ENCODE measurements at places on chromosomes 1 and 21.

DNA sequence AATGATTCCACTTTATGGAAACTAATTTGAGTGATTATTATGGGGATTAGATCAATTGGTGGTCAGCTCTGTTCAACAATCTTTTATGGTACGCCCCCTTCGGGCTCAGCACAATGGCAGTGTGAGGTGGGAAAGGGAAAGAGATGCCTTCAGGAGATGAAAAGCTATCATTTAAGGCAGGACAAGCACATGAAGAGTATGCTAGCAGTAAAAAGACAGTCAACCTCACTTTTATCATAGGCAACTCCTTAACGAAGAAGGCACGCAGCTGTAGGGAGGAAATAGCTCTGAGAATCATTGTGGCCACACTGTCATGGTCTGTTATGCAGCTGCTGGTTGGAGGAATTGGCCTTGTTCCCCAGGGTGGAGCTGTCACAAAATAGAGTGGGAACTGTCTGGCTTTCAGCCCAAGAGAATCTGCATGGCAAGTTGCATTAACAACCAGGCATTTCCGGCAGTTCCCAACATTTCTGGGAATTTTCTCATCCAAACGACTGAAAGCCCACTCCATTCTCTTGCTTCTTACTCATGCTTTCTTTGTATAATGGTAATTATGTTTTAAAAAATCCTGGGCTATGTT is 54.4 kb upstream of the BCL10 start:
- no peak for DNase-seq

DNA sequence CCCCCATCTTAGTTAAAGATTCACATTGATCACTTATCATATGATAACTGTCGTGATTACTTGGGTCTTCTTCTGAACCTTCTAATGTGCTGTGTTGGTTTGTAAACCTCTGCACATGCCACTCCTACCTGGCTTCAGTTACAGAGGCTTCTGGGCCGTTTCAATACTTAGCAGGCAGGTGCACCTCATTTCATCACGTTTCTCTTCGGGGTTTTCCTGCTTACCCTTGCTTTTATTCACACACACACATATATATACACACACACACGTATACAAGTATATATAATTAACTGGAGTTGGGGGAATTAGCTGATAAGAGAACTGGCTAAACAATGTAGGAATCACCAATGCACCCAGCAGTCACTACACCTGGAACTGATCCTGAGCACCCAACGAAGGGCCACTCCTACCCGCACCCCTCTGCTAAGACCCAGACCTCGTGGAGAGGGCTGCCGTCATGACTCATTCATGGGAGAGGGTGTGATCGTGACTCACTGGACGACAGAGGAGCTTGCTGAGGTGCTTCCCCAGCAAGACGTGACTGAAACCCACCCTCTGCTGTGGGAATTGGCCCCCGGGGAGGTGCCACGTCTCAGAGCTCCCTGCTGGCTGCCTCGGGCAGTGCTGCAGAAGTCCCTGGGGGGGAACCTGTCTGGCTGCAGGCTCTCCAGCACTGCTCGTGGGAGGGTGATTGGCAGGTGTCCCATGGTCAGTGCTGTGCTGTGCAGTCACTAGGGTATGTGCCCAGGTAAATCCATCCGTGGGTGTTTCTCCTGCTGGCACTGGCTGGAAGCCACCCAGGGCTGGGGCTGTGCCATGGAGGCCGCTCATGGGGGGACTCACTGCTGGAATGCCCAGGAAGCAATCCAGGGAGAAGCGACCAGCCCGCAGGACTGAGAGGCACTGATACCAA is 166.6 kb downstream of the DYRK1A start:
- DNase-seq = no peak

DNA sequence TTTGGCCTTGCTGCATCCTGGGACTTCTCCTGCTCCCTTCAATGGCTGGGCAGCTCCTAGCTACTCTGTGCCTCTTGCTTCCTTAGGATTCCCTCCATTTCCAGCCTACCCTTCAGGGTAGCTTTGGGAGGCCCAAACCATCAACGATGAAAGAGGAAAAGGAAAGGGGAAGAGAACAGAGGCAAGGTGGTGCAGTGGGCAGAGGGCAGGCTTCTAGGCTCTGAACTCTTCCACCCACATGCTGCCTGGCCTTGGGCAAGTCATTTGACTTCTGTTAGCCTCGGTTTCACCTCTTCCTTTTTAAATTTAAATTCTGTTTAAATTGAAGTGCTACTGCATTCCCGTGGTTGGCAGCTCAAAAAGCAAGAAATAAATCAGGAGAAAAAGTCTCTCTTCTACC is 5.7 kb upstream of the PPM1J start:
- no peak for DNase-seq

- peak; percentile 23 for DNase-seq
Observed at GRCh38 chr1:30885570-30886522, 22.7 kb downstream of the SDC3 start.

DNA sequence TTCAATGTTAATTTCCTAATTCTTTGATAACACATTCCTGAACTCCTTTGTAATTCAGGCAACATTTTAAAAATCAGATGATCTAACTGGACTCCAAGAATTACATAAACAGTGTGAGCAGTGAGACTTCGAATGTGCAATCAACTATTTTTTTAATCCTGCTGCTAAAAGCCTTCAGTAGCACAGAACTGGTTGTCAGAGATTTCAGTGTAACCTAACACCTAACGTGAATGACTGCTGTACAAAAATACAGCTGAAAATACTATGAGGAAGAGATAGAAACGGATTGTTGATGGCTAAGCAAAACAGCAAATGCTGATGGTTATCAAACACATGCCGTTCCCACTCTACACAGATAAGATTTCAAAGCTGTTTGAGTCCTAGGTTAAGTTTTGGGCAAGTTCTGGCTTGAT is 46.1 kb downstream of the APP start:
- no peak for DNase-seq

GRCh38 chr1:8856689-8857412 is 21.6 kb downstream of the ENO1 start:
- DNase-seq = no peak

- no peak for DNase-seq
Observed at GRCh38 chr21:35048706-35049617, at the start of gene RUNX1. Gene RUNX1, minus strand, starts transcription at chr21:35049302.

GRCh38 chr1:246497331-246497915 is 9.7 kb downstream of the SMYD3 start:
- DNase-seq = no peak

DNA sequence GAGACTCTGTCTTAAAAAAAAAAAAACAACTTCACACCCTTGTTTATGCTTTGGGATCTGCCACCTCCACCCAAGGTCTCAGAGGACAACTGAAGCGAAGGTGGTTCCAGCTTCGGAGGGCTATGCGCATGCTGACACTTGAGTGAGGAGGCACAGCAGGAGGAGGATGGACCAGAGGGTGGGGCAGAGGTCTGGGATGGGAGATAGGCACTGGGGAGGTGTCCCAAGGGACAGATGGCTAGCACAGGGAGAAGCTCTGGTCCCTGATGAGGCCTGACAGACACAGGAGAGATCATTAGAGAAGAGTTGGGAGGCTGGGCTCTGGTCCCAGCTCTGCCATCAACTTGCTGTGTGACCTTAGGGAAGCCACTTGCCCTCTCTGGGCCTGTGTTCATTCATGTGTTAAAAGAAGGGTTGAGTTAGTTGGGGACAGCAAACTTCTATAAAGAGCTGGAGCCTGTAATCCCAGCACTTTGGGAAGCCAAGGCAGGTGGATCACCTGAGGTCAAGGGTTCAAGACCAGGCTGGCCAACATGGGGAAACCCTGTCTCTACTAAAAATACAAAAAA is 16.8 kb downstream of the E2F2 start:
- DNase-seq = no peak

GRCh38 chr1:61640531-61641530 is 84.1 kb downstream of the TM2D1 start:
- no peak for DNase-seq

DNA sequence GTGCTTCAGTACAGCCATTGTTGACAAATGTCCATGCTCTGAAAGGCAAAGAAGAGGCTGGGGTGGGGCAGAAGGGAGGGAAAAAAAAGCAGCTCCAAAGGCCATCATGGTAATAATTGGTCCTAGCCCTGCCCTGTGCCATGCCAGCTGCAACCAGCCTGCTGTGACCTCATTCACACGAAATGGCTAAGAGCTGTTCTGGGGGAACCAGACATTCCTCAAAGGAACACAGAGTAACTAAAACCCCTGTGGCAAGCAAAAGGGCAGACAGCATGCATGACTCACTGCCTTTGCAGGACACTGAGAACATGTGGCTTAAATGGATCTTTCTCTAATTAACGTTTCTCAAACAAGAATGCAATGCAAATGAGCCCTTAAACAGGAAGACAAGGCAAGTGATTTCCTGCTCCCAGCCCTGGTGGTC is 42.3 kb downstream of the STYXL2 start:
- DNase-seq = no peak

GRCh38 chr1:210857146-210857663 is 276.7 kb downstream of the KCNH1 start:
- no peak for DNase-seq

DNA sequence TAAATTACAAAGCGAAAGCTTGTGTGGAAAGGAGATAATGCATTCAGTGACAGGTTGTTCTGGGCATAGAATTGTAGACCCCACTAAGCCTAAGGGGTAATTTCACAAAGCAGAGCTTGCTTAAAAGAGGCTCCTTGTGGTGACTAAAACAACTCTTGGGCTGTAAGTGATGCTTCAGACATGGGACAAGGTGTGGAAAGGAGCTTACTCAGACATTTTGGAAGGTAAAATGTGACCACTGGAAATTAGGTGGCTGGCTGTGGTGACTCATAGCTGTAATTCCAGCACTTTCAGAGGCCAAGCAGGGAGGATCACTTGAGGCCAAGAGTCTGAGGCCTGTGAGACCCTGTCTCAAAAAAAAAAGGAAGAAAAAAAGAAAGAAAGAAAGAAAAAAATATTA is 51.1 kb upstream of the LRRC8C start:
- DNase-seq = no peak

- no peak for DNase-seq
Observed at GRCh38 chr1:18511149-18511873, 30.6 kb downstream of the KLHDC7A start.

DNA sequence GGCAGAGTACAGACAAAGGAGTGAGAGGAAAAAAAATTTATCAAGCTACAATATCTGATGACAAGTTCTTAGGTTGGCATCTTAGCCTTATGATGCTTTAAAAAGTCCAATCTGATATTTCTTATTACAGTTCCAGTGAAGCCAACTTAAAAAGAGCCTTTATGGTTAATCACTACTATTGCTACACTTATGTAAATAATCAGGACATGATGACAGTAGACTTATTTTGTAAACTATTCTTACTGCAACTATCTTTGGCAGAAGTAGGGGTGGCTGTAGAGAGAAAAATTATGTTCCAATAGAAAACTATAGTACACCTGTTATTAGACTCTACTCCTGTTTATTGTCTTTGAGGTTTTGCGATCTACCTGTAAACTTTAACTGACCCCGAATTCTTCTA is 25.8 kb upstream of the NUF2 start:
- no peak for DNase-seq

GRCh38 chr1:95386371-95386770 is 152.4 kb downstream of the RWDD3 start:
- DNase-seq = no peak

DNA sequence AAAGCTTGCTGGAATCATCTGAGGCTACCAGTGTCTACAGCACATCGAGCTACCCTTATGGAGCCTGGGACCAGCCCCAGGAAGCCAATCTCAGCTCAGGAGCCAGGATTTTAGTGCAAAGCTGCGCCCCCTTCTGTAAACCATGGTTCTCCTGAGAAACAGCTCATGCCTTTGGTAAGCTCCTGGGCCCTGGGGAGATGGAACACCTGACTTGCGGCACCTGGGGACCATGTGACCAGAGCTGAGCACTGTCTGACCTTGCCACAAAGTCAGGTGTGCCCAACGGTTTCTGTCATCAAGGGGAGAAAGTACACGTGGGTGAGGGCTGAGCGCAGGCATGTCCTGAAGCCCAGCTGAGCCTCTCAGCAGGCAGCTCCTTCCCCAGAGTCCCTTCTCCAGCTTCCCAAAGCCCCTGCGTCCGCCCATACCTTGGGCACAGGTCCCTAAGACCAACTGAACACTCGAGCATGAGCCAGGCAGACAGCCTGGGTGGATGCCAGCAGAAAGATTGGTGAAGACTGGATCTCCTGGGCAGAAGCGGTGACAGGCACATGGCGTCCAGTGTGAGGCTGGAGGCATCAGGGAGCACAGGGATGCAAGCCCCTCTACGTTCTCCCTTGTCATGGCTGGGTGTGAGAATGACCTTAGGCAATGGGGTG is 57.9 kb upstream of the TENT5B start:
- no peak for DNase-seq

GRCh38 chr1:6310116-6310848 is 49.4 kb upstream of the GPR153 start:
- no peak for DNase-seq

GRCh38 chr1:172270605-172271004 is 149.9 kb upstream of the C1orf105 start:
- DNase-seq = no peak

GRCh38 chr1:93738075-93738622 is 56.5 kb upstream of the BCAR3 start:
- DNase-seq = no peak

DNA sequence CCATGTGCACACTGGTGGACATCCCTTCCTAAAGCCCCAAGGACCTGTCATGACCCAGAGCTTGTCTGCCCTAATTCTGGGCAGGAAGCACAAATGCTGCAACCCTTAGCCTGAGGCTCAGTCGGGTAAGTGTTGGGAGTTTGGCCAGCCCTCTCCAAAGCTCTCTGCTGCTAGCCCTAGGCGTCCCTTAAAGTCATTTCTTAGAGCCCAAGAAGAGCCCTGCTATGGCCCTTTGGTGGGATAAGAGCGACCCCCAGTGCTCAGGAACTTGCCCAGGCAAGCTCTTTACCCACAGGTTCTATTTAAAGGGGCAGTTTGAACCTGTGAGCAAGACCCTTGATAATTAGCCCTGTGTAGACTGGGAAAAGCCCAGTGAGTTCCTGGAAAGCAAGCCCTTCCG is 356.8 kb downstream of the RRAGC start:
- no peak for DNase-seq

DNA sequence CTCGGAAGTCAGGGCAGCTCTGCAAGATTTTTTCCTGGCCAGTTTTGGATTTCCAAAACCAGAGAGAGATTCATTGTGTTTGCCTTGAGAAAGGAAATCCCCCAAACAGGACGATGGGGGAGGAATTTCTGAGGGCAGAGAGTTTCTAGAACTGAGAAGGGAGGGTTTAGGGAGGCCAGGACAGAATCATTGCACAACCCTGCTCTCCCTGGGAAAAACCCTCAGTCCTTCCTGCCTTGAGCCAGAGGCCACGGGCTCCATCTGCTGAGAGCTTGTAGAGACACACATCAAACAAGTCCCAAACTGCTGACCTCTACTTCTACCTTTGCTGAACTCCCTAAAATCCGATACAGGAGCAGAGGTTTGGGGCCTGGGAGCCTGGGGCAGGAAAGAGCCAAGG is 99.7 kb downstream of the NMNAT2 start:
- DNase-seq = no peak

DNA sequence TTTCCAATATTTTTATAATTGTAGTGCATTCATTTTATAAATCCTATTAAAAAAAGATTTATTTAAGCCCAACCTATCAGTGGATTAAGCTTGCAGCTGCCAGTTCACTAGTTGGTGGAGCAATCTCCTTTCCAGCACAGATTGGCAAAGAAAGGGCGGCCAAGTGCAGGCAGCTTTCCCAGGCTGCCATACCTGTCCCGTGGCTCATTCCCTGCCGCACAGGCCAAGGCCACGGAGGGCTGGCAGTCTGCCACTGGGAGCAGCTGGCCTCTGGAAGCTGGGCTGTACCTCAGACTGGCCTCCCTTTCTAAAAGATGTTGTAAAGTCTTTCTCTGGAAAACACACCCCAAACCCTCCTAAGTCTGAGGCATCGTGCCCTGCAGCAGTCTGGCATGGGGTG is 74.2 kb downstream of the SIM2 start:
- DNase-seq = no peak

Measured in hypothalamus (tissue), 51 donors.